Karpas-422 (cell line): ENCODE measurements at places on chromosomes 3 and 15. TPM values are rescaled to one million over a fixed set of nuclear protein-coding genes. Genes with fewer than 3 reads are reported as not detected.

DNA sequence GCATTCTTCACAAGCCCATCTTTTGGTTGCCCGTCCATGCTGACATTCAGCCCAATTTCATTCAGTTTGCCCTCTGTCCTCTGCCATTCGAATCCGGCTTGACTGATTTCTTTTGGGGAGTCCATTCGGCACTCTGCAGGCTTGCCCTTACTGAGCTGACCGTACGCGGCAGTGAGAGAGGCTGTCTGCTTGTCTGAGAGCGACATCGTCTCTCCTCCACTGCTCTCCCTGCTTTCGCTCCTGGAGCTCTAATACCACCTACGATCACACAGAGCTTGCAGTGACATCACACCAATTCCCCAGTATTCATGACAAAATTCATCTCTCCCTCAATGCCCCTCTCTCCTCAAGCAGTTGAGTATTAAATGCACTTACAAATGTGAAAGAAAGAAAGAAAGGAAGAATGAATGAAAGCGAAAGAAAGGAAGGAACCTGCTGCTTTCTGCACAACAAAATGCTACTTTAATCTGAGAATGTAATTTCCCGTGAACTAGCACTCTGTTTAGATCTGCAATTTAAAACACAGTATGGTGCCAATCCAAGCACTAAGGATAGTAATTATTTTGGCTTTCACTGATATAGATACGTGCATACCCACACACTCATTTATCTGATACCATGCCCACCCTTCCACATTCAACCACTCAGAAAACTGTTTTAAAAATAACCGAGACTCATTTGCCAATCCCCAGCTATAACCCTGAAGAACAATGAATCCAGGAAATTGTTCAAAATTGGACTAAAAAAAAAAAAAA, 89.5 kb downstream of the DHX30 start:
- no peak for DNase-seq

DNA sequence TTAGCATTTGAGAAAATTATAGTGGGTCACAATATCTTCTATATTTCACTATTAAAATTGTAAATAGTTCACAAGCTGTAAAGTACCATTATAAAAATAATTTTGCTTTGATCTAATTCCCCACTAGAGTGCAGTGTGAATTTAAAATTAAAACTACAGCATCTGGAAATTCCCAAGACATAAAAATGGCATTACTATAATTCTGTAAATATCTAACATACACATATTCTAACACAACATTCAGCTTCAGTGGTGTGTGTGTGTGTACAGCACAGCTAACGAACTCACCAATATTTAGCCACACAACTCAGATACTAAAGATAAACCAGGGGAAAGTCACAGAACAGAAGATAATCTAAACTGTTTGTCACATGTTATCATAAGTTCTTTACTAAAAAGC, 424.9 kb upstream of the ZNF385D start:
- DNase-seq = no peak

GRCh38 chr3:189714991-189715961, 84.1 kb downstream of the TP63 start:
- DNase-seq = no peak

- no peak for DNase-seq
Measured at GRCh38 chr3:56869157-56869889, 67.6 kb upstream of the ARHGEF3 start.

DNA sequence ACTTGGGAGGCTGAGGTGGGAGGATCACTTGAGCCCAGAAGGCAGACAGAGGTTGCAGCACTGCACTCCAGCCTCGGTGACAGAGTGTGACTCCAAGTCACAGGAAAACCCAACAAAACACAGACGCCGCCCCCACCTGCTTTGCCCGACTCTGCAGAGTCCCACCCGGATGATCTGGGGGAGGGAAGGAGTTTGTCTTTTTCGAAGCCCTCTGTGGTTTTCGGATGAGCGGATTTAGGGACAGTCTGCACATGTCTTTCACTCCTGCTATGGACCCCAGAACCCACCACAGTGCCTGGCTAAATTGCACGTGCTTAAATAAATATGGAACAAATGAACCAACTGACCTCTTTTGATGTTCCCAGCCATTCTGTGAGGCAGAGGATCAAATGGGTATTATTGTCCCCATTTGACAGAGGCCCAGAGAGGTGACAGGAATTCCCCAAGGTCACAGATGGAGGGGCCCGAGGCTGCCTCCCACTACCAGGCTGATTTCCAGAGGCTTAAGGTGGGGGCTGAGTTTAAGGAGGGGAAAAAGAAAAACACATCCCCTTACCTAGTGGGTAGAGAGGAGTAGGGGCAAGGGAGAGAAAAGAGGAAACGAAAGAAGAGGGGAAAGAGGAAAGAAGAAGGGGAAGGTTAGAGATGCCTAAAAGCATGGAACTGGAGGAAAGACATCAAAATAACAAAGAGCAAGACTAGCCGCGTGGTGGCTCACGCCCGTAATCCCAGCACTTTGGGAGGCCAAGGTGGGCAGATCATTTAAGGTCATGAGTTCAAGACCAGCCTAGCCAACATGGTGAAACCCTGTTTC, 59.4 kb upstream of the TFRC start:
- DNase-seq = no peak

The IL12A gene
- total RNA-seq = 0.78 and 0.83 TPM in 2 replicates

DNA sequence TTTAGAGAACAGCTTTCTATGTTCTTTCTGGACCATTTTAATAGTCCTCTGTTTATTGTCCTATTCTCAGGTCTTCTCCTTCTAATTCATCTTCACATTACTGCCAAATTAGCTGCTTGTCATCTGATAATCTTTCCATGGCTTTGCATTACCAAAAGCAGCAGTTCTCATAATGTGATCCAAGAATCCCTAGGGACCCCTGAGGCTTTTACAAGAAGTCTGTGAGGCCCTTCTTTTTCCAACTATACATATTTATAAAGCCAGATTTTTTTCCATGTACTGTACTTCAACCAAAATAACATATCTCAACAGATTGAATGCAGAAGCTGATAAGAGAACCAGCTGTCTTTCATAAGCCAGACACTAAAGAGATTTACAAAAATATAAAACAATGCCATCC, 162.5 kb upstream of the BFSP2 start:
- DNase-seq = peak; percentile 33

- DNase-seq = no peak
Measured at GRCh38 chr15:82124331-82125263, 78.8 kb upstream of the MEX3B start.
